ENCODE measurements at places on chromosomes 12 and 14. TPM values are rescaled to one million over a fixed set of nuclear protein-coding genes. Genes with fewer than 3 reads are reported as not detected.

CLEC4E gene
- not detected for total RNA-seq

C1RL gene
- 15.2 TPM for total RNA-seq

SRGAP1 gene
- total RNA-seq: 11.5 TPM

AMDHD1 gene
- 2.6 TPM for total RNA-seq

ACACB gene
- total RNA-seq: 7.2 TPM

SYT10 gene
- total RNA-seq: not detected

ALX1 gene
- 6.3 TPM for total RNA-seq

HOXC9 gene
- total RNA-seq: 14.1 TPM

B4GALNT3 gene
- 1.0 TPM for total RNA-seq

LIN7A gene
- 0.42 TPM for total RNA-seq

CLEC2A gene
- not detected for total RNA-seq

TAS2R20 gene
- total RNA-seq: 0.07 TPM

ZDHHC22 gene
- 0.11 TPM for total RNA-seq

BCL7A gene
- total RNA-seq: 12.7 TPM

TGM1 gene
- 1.0 TPM for total RNA-seq

DLGAP5 gene
- 42.0 TPM for total RNA-seq

COL2A1 gene
- total RNA-seq: not detected

B3GNT4 gene
- 0.80 TPM for total RNA-seq

PTGES3 gene
- total RNA-seq: 245 TPM

KLRC2 gene
- 2.1 TPM for total RNA-seq

TMEM119 gene
- total RNA-seq: 0.05 TPM

SRRM4 gene
- not detected for total RNA-seq

MARCHF9 gene
- total RNA-seq: 7.6 TPM
